ENCODE measurements at places on chromosomes 7 and 10.

- DNase-seq = no peak
Measured at GRCh38 chr7:18059171-18059570, 31.5 kb upstream of the PRPS1L1 start.

GRCh38 chr7:20201380-20201779 lies 15.8 kb downstream of the MACC1 start:
- no peak for DNase-seq

DNA sequence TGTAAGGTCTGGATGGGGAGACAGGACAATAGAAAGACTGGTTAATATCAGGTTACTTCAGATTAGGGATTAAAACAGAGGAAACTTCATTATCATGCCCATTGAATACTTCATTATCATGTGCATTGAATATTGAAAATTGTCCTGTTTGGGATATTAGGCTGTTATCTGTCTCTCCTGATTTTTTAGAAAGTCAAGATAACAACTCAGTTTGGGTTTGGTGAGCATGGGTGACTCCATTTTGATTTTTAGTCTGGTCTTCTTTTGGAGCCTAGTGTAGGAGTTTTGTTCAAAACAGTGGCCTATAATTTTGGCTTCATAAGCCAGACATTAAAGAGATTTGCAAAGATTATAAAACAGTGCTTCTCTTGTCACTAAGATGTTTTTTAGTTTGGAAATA lies 95.5 kb downstream of the ADK start:
- DNase-seq = no peak

DNA sequence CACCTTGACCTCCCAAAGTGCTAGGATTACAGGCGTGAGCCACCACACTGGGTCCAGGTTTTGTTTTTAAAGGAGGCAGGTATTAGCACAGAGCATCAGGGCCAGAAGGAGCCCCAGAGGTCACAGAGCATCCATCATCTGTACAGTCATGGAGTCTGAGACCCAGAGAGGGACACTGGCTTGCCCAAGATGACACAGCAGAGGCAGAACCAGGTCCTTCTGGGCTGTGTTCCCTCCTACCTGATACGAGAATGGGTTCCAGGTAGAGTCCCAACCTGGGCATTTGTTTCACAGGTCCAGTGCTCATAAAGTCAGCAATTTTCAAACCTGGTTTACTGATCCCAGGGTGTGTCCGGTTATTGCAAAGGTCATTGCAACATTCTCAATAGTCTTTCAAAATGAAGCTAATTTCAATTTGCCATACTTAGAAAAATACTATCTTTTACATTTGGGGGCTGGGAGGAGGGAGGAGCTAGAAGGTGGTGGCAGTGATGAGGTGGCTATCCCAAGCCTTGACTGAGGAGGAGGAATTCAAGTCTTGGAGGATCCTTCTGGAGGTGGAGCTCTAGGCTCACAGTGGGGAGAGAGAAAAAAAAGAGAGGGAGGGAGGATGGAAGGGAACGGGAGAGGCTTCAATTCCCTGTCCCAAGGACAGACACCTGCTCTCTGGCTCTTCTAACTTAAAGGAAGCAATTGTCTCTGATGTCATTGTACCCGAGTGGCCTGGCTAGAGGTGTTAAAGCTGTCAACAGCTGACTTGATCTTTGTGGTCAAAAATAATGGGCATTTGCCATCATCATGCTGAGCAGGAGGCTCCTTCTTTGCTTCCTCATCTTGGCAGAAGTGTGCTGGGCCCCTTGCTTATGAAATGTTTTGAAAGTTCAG lies 8.1 kb downstream of the MXI1 start:
- no peak for DNase-seq

- no peak for DNase-seq
Measured at GRCh38 chr7:75054744-75055143, 18.9 kb downstream of the RCC1L start.

DNA sequence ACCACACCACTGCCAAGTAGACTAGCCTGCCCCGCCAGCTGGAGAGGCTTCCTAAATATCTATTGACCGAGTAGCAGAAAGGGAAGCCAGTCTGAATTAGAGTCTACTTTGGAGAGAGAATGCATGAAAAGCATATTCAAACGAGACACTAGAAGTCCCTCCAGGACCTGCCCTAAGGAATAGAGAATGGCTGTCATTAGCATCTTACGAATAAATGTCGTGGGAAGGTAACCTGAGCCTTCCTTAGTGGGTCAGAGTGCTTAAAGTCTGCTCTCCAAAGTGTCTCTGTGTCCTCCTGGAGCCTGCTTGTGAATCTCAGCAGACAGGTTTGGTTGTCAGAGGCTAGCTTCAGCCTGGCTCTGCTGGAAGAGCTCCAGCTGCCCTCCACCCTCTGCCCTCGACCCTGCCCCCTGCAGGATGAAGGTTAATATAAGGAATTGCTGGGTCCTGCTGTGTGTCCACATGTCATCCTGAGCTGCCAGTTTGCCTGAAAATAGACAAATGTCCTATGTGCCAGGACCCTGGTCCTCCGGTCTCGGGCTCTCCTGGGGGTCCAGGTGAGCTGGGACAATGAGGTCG lies 33.4 kb downstream of the FAM241B start:
- no peak for DNase-seq
